ENCODE measurements at places on chromosomes 11 and 22. TPM values are rescaled to one million over a fixed set of nuclear protein-coding genes. Genes with fewer than 3 reads are reported as not detected.

DNA sequence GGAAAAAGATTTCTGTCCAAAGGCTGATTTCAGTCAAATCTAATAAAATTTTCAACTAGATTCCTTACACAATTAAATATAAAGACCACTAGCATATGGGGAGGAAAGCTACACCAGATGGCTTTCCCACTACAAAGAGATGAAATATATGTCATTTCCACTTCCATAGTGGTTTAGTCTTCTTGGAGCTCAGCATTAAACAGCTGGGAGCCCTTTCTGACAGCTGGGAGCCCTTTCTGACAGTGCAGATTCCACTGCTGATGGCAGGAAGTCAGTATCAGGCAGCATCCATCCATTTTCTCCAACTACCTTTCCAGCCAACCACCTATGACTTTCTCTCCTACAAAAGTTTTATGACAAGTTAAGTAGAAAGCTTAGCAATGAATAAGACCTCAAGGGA is 177.9 kb downstream of the RRAS2 start:
- no peak for DNase-seq

Gene APOL1
- total RNA-seq = 31.5 TPM

GRCh38 chr11:76807206-76807875 is 24.2 kb downstream of the TSKU start:
- peak; percentile 84 for DNase-seq

DNA sequence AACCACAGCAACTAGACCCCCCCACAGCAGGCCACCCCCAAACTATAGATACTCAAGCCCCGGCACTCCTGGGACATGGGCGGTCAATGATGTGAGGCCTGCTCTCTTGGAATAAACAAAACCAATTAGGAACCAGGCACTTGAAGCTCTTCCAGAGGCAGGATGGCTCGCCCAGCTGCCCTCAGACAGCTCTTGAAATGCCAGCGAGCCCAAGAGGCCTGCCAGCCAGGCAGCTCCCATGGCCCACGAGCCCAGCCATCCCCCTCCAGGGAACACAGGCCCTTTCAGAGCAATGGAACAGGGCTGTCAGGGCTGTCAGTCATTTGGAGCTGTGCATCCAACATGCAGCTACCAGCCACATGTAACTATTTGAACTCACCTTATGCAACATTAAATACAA is 34.0 kb upstream of the TFIP11 start:
- no peak for DNase-seq

Gene KCNE3
- total RNA-seq = not detected

DNA sequence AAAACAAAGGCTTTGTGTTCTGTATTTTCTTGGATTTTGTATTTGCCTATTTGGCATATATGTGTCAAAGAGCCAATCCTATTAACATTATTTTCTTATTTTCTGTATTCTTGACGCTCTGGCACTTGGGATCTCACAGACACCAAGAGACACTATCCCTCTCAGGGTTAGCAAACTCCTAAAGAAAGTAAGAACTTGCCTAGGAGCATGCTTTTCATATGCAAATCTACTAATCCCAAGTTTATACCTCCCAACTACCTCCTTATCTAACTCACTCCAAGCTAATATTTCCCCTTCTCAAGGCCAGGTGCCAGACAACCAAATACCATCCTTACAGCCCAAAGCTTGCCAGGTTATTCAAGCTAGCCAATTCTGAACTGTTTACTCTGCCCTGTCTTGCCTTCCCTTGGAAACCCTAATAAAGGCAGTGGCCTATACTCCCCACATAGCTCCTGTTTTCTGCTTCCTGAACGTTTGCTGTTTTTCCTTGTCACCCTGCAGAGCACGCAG is 455.4 kb upstream of the ANO3 start:
- DNase-seq = no peak

DNA sequence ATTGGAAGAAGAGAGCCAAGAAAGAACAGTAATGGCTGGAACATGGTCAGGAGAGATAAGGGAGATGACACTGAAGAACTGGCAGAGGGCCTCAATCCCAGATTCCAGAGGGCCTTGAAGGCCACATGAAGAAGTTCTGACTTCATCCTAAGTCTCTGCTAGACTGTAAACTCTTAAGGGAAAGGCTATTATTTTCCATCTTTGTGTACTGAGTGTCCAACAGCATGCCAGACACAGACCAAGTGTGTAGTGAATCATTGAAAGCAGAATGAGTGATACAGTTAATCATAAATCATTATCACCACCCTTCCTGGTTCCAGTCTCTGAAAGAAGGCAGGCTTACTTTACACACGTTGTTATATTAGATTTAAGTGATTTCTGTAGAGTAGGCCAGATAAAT is 185.3 kb upstream of the C11orf87 start:
- DNase-seq = no peak

- DNase-seq = no peak
Measured at GRCh38 chr11:118263112-118263511, 985 bp downstream of the MPZL2 start.

DNA sequence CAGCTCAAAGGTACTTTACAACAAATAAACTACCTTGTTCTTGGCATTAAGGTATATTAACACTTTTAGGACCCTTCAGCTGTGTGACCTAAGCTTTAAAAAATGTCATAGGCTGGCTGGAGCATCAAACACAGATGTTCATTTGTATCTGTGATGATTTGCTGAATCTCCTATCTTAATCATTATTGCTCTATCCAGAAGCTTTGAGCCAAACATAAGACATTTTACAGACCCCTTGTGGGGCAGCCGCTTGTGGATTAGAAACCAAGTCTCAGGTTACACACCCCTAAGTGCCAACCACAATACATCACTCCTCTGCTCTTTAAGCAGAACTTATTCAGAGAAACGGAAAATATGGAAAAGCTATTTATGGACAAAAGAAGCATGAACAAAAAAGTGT is 394.2 kb upstream of the CCDC90B start:
- no peak for DNase-seq

DNA sequence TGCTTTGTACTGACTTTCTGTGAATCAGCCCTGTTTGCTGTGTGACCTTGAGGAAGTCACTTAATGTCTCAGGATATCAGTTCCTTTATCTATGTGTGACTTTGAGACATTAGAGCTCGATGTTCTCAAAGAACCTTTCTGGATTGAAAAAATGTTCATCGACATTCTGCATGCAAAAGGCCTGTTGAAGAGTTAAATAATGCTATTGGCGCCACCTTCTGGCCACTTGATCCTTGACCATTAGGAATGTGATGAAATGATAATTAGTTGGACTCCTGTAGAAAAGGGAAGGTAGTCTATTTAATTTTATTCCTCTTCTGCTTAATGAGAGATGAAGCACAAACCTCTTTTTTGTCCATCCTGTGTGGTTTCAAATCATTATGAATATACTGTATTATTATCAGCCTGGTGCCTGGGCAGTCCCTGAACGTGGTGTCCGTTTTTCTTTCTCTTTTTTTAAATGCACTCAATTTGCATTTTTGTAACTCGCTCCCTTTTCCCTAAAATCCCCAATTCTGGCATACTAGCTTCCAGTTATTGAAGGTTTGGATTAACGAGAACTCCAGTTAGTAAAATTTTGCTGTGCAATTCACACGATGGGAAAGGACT is 20.7 kb downstream of the ELF5 start:
- DNase-seq = peak; percentile 74

- peak; percentile 32 for DNase-seq
Measured at GRCh38 chr11:75474878-75475766, 42.1 kb upstream of the KLHL35 start.

DNA sequence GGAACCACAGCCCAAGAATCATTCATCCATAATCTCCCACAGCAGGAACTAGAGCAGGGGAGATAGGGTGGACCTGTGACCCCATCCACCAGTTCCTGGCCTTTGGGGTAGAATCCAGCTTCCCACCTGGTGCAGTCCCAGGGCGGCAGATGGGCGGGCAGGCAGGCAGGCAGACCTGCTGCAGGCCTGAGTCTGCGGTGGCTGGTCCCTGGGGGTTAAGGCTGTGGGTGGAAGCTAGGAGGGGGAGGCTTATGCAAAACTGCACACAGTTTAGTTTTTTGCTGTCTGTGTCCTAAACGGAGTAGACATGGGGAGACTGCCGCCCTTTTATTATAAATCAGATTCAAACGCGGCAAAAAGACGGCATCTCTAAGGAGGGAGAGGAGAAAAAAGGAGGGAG is 4.5 kb upstream of the NEFH start:
- DNase-seq = no peak

Gene MAP6
- 0.32 TPM for total RNA-seq
